ENCODE measurements at places on chromosomes 3 and 15.

GRCh38 chr15:81105545-81105944 lies 28.5 kb upstream of the CFAP161 start:
- no peak for DNase-seq

GRCh38 chr15:50945725-50946124 lies 37.2 kb downstream of the AP4E1 start:
- no peak for DNase-seq

DNA sequence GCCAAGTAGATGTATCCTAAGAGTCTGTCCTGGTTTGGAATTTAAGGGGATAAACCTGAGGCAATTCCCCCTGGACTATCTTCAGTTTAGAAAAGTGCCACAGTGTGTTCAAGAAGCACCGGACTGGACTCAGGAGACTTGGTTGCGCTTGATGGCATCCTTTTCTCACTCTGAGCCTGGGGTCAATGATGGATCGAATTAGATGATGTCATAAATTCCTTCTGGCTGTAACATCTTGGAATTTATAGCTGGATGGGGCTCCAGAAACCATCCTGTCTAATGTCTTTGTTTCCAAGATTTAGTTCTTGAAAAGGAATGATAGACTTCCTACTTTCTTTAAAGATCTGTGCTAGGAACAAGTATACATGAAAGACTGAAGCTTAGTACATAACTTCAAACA lies 280.6 kb downstream of the LPP start:
- no peak for DNase-seq

DNA sequence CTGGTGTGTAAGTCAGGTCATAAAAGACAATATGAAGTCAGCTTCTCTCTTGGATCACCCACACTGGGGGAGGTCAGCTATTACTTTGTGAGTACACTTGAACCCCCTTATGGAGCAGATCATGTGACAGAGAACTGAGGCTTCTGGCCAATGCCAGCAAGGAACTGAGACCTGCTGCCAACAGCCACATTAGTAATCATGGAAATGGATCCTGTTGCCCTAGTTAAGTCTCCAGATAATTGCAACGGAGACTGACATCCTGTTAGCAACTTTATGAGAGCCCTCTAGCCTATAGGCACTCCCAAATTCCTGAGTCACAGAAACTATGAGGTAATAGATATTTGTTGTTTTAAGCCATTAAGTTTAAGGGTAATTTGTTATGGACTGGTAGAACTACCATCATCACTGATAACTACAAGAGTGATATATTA lies 110.4 kb upstream of the GMNC start:
- no peak for DNase-seq

GRCh38 chr15:65355173-65355987 lies 22.4 kb downstream of the IGDCC3 start:
- DNase-seq = no peak

- peak; percentile 23 for DNase-seq
Measured at GRCh38 chr3:141441381-141442364, 45.2 kb upstream of the RASA2 start.

- DNase-seq = no peak
Measured at GRCh38 chr3:194617143-194617671, 16.0 kb downstream of the TMEM44 start.

All from NK-92 treated with Interleukin-12 subunit alpha and Interleukin-12 subunit beta, amount 100 ng/mL, for 24 hours (cell line).